ENCODE measurements at places on chromosomes 7 and 10.

DNA sequence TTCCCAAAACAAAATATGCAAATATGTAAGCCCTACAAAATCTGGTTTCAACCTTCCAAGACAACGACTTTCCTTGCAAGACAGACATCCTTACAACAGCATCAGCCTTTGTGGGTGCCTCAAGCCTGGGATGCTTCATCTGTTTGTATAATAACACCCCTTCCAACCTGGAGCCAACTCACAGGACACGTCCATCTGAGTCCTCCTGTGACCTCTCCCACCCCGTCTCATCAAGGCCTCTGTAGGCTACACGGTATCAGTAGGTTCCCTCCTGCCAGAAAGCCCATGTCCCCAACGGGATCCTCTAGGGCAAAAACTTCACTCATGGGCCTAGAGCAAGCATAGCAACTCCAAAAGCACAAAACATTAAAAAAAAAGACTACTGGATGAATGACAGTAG lies 173.2 kb downstream of the TNS3 start:
- no peak for DNase-seq

DNA sequence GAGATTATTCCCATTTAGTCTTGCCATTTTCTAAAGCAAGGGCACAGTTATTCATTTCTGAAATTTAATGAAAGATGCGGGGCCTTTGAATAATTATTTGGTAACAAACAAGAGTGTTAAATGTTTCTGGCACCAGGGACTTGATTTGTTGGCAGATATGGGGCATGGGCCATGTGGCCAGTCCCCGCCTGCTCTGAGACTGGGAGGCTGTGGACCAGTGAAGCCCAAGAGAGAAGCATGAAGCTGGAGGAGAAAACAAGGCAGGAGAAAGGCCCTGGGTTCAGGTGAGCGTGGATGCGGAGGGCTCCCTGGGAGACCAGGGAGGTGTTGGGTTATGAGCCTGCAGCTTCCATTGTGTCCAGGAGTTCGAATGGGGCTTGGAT lies 378.5 kb downstream of the TCERG1L start:
- no peak for DNase-seq

- no peak for DNase-seq
Observed at GRCh38 chr7:129149511-129149910, 5.0 kb downstream of the TSPAN33 start.

DNA sequence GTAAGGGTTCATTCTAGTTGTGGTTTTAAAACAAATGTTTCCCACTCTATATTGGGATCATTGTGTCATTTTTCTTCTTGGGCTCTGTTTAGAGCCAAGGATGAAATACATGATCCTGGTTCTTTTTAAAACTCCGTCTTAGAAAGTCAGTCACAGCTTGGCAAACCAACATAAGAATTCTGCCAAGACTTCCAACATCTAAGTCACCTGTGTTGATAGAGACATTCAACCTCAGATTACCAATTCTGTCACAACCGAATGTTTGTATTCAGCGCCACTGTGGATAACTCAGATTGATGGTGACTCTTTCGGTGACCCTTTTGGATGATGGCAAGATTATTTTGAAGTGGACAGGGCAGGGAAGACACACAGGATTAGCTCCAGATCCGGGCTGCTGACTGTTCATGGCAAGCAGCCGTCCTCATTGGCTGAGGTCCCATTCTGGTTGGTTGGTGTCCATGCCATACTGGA lies 255.4 kb downstream of the ARHGAP21 start:
- no peak for DNase-seq

DNA sequence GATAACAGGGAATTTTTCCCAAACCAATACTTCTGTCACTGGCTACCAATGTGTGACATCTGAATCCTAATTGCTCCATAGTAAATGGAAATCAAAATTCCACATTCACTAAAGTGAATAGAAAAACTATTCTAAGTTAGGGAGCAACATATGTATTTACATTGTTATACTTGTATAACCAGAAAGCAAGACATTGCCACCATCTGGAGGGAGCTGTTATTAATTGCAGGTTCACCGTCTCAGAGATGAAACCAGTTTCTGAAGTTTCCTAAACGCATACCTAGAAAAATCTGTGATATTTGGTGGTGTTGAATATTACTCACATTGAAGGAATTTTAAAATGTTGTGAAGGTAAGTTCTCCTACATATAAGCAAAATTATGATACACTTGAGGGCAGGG lies 390.1 kb downstream of the NXPH1 start:
- no peak for DNase-seq

GRCh38 chr7:39084349-39084748 lies 106.6 kb downstream of the POU6F2 start:
- no peak for DNase-seq

GRCh38 chr10:59965899-59966650 lies 59.7 kb upstream of the CCDC6 start:
- no peak for DNase-seq

- DNase-seq: no peak
Observed at GRCh38 chr10:44435196-44435595, 50.3 kb upstream of the CXCL12 start.

DNA sequence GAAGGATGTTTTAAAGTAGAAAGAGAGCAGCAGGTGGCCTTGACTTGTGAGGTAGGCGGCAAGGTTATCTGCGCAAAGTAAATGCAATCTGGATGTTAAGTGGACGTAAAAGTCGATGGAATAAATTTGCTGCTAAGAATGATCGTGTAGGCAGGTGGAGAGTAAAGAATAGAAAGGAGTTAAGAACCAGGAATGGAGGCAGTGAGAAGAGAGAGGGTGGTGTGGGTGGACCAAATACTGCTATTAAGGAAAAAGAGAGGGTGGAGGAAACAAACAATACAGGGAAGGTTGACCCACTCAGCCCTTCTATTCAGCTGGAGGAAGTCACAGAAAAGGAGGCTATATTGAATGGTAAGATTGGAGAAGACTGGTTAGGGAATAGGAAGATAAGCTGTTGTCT lies 1.9 kb upstream of the CUL1 start:
- no peak for DNase-seq

GRCh38 chr7:1459920-1460820 lies 900 bp upstream of the MICALL2 start:
- DNase-seq: no peak

GRCh38 chr7:42407021-42407710 lies 170.2 kb upstream of the GLI3 start:
- DNase-seq: no peak

- DNase-seq: no peak
Observed at GRCh38 chr7:157418204-157419034, 81.6 kb downstream of the DNAJB6 start.

- DNase-seq: no peak
Observed at GRCh38 chr7:46407125-46407524, 486.1 kb upstream of the IGFBP3 start.

GRCh38 chr7:127245002-127245401 lies 7.7 kb downstream of the GRM8 start:
- DNase-seq: no peak

- no peak for DNase-seq
Observed at GRCh38 chr7:158834878-158835784, 5.8 kb upstream of the ESYT2 start.

DNA sequence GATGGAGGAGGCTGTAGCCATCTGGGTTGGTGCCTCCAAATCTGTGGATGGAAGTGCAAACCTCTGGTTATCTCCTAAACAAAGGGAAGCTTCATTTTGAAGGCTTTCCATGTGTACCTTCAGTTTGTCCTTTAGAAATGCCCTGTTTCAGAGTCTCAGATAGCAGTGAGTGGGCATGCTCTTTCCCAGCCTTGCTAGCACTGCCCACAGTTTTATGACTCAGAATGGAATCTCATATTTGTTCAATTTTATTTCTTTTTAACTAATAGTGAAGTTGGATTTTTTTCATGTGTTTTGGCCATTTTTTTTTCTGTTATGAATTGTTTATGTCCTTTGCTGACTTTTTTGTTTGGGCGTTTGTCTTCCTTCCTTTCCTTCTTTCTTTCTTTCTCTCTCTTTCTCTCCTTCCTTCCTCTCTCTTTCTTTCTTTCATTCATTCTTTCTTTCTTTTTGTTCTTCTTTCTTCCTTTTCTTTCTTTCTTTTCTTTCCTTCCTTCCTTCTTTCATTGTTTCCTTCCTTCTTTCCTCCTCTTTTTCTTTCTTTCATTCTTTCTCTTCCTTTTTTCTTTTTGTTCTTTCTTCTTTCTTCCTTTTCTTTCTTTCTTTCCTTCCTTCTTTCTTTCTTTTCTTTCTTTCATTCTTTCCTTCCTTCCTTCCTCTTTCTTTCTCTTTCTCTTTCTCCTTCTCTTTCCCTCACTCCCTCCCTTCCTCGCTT lies 25.6 kb downstream of the PRF1 start:
- DNase-seq: no peak

- no peak for DNase-seq
Observed at GRCh38 chr10:101489355-101489754, 98.7 kb downstream of the POLL start.

- DNase-seq: no peak
Observed at GRCh38 chr10:99628923-99629624, 8.8 kb upstream of the SLC25A28 start.

DNA sequence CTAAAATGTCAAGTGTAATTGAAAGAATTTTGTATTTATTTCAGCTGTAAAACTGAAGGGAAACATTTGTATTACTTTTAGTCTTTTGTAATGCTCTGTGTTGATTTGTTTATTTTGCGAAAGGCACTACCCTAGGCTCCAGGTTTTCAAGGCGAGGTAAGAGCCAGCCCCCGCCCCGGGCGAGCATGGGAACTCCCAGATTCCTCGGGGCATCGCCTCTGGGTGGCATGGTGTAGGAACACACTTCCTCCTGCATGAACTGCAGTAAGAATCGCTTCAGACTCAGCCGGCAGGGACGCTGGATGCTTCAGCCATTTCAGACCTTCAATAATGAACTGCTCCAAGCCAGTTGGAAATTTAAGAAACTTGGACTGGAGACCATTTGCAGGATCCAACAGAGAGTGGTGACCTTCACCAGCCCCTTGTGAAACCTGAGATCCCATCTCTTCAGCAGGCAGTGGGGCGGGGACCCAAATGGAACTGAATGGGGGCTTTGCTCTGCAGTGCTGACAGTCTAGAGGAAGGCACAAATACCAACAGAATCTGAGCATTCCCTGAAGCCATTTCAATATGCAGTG lies 544.3 kb upstream of the MGMT start:
- DNase-seq: no peak

GRCh38 chr7:158422196-158422886 lies 165.3 kb downstream of the PTPRN2 start:
- DNase-seq: no peak

DNA sequence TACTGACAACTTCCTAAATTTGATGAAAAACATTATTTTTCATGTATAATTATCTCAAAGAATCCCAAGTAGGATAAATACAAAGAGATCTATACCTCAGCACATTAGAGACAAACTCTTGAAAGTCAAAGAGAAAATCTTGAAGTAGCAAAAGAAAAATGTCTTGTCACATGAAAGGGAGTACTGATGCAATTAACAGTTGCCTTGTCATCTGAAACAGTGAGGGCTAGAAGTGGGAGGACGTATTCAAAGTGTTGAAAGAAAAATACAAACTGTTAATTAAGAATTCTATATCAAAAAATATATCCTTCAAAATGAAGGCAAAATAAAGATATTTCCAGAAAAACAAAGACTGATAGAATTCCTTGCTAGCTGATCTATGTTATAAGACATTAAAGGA lies 35.5 kb upstream of the ARHGAP22 start:
- DNase-seq: no peak

GRCh38 chr7:111678986-111679385 lies 116.7 kb upstream of the IMMP2L start:
- DNase-seq: no peak

- DNase-seq: no peak
Observed at GRCh38 chr7:36129048-36129534, 24.0 kb upstream of the EEPD1 start.

DNA sequence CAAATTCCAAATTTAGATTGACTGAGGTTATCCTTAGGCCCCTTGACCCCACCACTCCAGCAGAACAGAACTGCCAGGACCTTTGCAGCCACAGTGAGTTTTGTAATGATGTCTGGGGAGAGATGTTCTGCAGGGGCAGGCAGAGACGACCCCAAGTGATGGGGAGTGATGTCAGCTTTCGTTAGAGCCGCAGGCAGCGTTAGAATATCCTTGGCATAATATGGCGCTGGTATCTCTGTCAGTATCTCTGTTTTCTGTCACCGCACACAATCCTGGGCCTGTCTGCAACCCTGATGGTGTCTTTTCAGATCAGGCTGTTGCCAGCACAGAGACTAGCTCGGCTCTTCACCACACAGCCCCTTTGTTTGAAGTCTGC lies 1083.6 kb downstream of the KCNMA1 start:
- no peak for DNase-seq

- DNase-seq: no peak
Observed at GRCh38 chr10:100436255-100436654, 26.6 kb upstream of the WNT8B start.

- DNase-seq: peak; percentile 21
Observed at GRCh38 chr10:6543431-6544005, 36.6 kb downstream of the PRKCQ start.

DNA sequence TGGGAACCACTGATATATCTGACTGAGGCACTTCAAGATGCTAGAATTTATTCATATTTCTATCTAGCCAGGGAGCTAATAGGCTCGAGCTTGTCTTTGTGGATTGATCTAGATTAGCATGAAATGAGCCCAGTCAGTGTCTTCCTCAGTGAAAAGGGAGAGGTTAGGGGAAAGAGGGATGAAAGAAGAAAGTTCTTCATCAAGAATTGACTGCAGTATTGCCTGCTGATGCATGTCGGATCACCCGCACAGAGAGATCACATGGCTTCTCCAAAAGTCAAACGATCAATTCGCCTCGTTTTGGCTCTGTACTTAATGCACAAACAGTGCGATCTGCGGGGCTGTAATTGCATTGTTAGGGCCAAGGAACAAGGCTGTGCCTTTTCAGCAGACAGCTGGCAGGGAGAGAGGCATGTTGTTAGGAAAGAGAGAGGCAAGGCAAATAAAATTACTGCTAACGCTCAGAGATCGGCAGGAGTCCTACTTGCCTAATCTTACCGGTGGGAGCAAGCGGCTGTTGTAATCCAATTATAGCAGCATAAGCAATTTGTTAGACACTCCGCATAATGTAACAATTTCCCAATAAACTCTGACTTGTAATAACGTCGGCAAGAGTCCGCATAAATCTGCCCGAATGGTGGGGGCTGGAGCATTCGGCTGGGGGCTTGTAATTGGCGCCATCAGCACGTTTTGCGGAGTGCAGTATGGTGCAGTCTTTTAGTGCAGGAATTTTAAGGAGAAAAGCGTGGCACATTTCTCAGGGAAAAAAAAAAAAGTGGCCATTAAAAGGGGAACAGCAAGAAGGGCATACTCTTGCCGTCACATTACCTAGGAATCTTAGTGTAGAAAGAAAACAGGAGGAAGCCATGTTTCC lies 102.1 kb downstream of the POLL start:
- DNase-seq: no peak

- DNase-seq: no peak
Observed at GRCh38 chr7:127409629-127410028, 17.1 kb upstream of the ZNF800 start.
